Posterior cingulate gyrus (tissue), 11 donors: ENCODE measurements at places on chromosomes 1 and 21.

DNA sequence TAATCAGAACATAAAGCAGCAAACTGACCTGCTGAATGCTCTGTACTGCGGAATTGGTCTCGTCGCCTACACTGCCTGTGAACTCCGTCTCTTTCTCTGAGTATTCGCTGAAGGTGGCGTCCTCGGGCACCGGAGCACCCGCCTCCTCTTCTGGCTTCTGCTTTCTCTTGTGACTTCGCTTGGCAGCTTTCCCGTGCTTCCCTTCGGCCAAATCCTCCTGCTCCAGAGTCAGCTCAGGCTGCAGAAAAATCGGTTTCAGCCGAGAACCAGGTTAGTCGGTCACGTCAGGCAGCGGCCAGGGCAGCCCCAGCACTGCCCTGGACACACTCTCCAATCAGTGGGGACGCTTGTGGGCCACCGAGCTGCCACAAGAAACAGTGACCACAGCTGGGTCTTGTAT is 35.8 kb upstream of the RIPK4 start:
- DNase-seq: peak; percentile 94

DNA sequence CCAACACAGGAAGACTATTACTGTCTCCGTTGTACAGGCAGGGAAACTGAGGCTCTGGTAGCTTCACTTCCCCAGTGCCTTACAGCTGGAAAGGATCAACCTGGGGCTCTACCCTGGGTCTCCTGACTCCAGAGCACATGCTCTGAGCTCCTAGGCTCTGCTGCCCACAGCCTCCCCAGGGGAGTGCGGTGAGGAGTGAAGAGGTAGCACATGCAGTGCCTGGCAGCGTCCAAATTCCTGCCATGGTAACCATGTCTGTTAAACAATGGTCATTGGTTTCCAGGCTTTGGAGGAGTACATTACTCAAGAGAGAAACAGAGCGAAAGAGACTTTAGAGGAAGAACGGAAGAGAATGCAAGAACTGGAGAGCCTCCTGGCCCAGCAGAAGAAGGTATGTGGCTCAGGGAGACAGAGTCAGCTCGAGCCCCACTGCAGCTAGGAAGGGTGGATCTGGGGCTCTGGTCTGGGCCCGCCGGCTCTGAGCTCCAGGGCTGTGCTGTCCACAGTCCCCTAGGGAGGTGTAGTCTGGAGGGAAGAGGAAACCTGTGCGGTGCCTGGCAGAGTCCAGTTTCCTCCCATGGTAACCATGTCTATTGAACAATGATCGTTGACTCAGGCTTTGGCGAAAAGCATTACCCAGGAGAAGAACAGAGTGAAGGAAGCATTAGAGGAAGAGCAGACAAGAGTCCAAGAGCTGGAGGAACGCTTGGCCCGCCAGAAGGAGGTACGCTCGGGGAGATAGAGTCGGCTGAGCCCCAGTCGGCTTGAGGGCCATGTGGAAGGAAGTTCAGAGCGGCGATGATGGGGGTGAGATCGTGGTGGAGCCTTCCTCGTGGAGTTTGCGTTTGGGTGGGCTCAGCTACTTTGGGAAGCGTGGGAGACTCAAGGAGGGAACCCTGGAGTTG is 64.6 kb upstream of the EFHD2 start:
- DNase-seq: no peak

DNA sequence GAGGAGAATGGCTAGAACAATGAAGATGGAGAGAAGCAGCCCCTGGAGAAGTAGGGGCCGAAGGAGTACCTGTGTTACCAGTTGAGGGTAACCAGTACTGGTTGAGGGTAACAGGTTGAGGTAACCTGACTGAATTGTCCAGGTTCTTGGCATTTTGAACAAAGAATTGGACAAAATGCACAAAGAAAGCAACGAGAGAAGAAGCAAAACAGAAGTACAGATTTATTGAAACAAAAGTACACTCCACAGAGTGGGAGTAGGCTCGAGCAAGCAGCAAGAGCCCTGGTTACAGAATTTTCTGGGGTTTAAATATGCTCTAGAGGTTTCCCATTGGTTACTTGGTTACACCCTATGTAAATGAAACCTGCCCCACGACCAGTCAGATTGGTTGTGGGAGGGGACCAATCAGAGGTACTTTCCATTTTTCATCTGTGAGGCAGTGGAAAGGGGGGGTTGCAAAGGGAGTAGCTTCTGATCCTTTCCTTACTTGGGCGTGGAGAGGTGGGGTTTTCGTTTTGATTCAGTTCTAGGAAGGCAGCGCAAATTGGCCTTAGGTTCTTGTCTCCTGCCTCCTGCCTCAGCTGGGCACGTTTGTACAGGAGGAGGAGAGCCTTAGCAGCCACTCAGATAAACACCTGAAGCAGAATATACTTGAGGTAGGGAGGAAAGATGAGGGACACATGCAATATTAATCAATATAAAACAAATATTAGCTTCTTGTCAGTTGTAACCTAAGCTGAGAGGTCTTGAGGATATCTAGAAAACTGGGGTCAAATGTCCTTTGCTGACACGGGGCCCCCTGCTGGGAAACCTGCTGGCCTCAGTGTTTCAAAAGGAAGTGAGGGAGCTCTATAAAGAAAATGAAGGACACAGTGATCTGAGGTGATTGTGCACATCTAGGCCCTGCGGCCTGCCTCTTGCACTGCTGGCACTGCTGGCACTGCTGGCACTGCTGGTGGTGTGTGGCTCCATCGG is 14.3 kb upstream of the LSM10 start:
- no peak for DNase-seq

DNA sequence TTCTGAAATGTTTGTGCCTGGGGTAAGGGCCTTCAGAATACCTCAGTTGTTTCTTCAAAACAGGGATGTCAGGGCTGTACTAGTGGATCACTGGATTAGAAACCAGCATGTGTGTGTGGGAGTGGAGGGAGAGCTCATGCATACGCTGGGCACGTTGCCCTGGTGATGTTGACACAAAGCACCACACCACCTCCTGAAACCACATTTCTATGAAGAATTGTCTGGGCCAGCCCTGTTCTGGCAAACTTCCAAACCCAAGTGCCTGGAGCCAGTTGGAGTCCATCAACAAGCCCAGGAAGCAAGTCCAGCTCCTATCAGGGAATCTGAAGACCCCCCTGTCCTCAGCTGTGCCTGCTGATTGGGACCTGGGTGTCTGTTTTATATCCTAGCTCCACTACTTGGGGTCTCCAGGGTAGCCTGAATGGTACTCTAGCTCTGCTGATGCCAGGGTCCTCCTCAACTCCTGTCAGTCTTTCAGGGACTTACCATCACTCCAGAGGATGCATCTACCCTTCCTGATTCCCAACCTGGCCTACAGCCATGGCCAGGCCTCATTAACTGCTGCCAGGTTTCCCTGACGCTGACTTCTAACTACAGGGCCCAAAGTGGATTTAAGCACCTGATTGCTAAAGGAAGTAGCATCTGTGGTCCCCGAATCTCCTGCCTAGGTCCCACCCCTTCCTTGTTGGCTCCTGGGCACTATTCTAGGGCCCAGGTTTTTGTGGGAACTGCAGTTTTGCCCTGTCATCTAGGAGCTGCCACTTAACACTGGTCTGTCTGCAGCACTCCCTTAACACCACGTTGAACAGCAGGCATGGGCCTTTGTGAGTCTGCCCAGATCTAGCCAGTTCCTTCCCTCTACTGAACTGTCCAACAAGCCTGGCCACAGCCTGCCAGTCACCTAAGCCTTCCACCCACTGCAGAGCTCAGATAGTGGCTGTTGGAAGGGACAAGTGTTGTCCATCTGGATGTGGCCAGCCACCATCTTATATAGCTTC is 45.5 kb downstream of the LPAR3 start:
- peak; percentile 44 for DNase-seq

- no peak for DNase-seq
Measured at GRCh38 chr21:31710586-31710985, 21.3 kb downstream of the SCAF4 start.

- DNase-seq: no peak
Measured at GRCh38 chr1:208053661-208054060, 142.7 kb upstream of the CD34 start.

DNA sequence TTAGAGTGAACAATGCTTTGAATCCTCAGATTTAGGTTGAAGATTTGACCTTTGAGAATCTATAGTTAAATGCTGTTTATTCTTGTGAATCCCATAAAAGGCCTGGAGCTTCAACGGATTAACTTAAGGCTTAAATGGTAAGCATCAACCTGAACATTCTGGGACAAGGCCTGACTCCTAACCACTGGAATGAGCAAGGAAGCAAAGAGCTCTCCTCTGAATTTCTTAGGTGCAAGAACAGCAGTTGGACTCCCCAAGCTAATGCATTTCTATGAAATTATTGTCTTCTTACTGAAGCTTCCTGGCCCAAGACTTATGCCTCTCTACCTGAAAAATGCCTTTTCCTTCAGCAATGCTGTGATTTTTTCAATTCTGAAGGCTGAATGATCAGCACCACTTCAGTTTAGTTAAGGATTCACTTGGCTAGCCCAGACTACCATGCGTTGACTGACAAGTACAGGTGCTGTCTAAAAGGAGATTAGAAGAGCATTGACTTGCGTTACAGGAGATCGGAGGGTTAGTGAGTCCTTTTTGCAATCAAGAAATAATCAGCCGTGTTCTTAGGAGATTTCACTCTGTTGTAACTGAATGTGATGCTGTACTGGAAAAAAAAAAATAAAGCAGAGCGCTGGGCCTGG is 178.5 kb downstream of the ZC3H11B start:
- DNase-seq: no peak

- DNase-seq: no peak
Measured at GRCh38 chr1:34149501-34149900, 15.5 kb downstream of the CSMD2 start.

DNA sequence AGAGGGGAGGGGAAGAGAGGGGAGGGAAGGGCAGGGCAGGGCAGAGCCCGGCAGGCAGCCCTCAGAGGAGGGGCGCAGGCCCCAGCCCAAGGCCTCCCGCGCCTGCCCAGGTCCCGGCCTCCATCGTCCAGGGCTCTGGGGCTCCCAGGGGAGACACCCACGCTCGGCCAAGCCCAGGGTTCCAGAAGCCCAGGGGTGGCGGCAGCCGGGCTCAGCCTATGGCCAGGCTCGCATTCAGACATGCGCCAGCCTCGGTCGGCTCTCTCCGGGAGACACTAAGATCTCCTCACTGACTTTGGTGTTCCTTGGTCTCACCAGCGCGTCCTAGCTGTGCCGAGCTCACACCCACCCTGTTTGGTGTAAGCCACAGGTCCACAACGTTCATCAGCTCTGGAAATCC is 7.1 kb upstream of the ANKRD65 start:
- peak; percentile 88 for DNase-seq

DNA sequence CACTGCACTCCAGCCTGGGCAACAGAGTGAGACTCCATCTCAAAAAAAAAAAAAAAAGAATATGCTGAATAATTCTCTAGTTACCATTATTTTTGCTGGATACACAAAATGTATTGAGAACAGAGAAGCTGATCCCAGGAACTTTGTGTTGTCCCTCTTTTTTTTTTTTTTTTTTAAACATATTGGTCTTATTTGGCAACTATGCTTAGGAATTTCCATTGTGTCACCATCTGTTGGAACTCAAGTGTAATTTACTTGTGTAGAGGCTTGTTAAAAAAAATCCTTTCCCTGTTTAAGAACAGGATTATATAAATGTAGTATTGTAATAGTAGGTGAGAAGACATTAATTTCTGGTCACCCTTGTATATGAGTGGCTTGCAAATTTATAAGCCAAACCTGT is 28.6 kb downstream of the CAMSAP2 start:
- no peak for DNase-seq

DNA sequence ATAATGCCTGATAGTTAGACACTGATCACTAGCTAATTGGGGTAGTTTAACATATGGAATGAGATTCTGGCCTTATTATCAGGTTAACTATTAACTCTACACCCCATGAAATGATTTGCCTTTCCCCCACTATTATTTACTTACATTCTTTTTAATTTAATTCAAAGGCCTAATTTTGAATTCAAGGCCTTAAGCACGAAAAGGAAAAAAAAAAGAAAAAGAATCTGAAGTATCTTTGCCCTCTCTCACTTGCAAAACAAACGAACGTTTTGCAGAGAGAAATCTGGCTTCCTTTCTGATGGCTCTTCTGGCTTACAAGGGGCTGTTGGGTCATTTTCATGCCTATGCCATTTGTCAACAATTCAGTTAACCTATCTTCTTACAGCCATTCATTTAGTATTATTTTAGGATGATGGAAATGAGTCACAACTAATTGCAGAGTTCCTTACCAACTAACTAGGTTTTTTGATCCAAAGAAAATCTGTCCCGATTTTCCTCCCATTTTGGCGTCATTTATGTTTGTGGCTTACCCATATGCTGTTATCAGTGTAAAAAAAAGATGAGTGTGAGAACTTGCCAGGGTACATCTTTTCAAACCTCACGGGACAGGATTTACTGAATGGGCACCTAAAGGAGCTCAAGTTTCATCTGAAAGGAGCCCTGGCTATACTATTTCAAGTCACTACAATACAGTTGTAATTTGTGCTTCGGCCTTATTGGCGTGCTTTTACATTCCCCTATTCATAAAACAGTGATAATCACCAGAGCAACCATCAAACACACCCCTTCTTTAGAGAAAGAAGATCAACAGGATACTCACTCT is 1.9 kb upstream of the ERRFI1 start:
- DNase-seq: no peak

- DNase-seq: no peak
Measured at GRCh38 chr1:211708006-211708405, 32.6 kb upstream of the NEK2 start.

GRCh38 chr1:184156521-184157393 is 105.2 kb downstream of the TSEN15 start:
- no peak for DNase-seq

- no peak for DNase-seq
Measured at GRCh38 chr1:2800664-2801045, 838 bp downstream of the TTC34 start.

- no peak for DNase-seq
Measured at GRCh38 chr1:14732728-14733047, 134.2 kb downstream of the KAZN start.

DNA sequence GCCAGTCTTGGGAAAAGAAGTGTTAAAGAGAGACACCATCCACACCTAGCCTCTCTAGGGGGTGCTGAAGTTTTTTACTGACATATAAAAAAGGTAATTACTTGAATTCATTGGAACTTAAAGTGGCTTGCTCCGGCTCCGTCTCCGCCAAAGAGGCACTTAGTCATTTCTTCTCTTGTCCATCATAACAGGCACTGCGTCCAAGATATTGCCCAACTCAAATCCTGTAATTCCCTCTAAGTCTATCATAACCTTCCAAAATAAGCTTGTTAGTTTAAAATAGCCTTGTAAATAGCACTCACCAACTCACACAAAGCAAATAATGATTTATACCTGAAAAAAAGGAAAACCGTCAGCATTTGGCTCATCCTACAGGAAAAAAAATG is 160.5 kb downstream of the ZBTB18 start:
- DNase-seq: no peak

GRCh38 chr1:119727991-119728390 is 16.3 kb downstream of the PHGDH start:
- no peak for DNase-seq

DNA sequence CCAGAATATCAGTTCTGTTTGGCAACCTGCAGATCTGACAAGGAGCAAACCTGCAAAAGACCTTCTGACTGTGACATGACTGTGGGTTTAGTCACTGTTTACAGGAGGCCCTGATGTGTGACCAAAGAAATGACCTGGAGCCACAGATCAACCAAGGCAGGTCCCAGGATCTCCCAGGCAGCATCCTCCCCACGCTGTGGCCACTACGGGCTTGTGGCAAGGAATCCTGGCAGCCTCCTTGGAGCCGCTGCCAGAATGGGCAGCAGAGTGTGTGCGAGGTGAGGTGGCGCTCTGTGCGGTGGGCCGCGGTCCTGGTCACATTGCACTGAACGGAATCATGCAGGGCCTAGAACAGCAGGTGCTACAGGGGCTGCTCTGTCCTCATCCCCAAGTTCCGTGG is 15.9 kb downstream of the MCM3AP start:
- no peak for DNase-seq
